ENCODE measurements at places on chromosomes 6 and 20.

DNA sequence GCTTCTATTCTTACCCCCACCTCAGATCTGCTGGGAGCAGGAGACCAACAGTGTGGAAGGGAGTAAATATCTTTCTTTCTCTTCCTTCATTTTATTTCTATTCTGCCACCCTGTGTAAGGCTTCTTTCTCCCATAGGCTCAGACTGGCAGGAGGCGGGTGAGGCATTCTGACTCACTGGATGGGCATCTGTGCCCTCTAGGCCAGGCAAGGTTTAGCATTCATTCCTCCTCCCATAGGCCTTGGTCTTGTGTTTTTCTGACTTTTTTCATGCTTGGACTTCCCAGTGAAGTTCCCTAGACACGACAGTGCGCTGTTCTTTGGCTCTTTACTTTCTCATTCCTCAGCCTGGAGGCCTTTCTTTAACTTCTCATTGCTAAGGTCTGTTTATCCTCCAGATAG, 235.2 kb downstream of the SYNE1 start:
- no peak for DNase-seq

DNA sequence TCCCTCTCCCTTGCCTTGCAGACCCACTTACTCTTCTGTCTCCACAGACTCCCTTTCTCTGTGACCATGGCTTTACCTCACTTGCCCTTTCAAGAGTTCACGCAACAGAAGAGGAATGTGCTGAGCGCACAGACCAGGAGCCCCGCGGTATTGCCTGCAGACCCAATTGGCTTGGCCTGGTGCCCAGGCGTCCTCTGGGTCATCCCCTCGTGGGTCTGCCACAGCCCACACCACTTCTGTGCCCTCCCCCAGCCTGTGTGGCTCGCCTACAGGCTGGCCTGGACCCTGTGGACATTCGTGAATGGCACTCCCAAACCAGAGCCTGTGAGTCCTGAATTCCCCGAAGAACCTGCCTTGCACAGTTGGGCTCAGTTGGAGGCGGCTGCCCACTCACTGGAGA, 15.3 kb upstream of the NINL start:
- DNase-seq: no peak

DNA sequence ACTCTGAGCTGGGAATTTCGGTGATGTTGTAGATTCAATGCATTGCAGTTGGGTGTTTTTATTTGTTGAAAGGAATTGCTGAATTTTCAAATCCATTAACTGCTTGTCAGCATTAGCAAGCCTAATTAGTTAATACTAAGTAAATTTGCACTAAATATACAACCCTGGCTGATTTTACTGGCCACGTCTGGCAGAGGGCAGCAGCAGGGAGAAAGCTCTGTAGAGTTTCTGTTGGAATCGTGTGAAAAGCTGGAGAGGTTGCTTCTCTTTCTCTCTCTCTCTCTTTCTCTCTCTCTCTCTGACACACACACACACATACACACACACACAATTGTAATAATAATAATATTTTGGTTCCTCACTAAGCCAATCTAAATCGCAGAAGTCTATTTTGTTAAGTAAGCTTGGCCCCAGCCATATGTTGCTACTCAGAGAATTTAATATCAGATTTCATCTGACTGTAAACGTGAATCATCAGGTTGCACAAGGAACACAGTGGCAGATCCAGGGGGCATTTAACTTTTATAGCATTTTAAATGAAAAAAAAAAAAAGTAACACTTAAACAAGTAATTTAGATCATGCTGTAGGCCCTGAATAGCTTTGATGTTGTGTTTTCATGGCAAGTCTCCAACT, 289.5 kb downstream of the ESR1 start:
- no peak for DNase-seq

GRCh38 chr20:37179683-37180524, 556 bp upstream of the MROH8 start:
- DNase-seq: peak; percentile 19

DNA sequence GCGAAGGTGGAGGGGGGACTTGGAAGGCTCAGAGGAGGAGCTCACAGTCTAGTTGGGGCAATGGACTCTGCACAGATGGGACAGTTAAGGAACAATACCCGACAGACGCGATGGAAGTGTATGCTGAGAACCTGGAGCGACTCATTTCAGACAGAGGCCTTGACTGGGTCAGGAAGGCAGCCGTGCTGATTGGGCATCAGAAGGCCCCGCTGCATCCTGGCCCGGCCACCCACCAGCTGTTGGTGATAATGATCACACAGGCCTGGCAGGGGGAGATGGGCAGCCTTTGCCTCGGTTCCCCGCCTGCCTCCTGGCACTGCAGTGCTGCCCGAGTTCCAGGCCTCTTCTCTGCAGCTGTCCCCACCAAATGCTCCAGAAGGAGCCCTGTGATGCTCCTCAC, 62.4 kb downstream of the MDGA1 start:
- no peak for DNase-seq

- DNase-seq: peak; percentile 63
Measured at GRCh38 chr6:46011188-46012085, 4.2 kb downstream of the CLIC5 start.

GRCh38 chr6:76381612-76382011, 309.1 kb upstream of the IMPG1 start:
- no peak for DNase-seq

DNA sequence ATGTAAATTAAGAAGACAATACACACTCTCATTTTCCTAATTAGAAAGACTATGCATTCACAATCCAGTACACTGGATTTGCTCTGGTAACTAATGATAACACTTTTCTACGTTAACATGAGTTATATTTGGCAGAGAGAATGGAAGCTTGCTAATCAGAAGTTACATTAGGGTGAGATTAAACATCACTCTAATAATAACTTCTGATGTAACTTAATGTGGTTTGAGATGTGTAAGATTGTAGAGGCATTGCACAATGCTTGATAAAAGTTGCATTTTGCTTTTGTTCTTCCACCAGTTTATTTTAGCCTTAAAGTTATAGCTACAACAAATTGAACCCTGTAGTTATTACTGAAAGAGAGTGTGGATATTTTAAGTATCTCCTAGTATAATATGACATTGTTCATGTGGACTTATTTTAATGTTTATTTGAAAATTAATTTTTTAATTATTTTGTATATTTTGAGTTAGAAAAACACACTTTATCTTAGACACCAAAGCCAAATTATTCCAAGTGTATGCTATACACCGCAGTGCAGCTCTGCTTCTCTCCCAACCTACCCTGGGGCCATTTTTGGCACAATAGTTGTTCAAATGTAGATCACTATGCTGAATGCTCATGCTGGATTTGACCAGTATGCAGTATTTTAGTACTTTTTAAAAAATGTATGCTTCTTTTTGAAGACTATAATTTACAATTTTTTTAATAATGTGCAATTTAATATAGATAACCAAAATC, 143.2 kb downstream of the SLC16A10 start:
- DNase-seq: no peak

- DNase-seq: no peak
Measured at GRCh38 chr20:63892402-63892801, 2.5 kb upstream of the DNAJC5 start.

- DNase-seq: no peak
Measured at GRCh38 chr20:63374504-63374903, 13.4 kb upstream of the CHRNA4 start.

GRCh38 chr6:108801366-108801765, 46.9 kb upstream of the ARMC2 start:
- no peak for DNase-seq

GRCh38 chr6:81766482-81767069, 14.1 kb upstream of the TENT5A start:
- no peak for DNase-seq

DNA sequence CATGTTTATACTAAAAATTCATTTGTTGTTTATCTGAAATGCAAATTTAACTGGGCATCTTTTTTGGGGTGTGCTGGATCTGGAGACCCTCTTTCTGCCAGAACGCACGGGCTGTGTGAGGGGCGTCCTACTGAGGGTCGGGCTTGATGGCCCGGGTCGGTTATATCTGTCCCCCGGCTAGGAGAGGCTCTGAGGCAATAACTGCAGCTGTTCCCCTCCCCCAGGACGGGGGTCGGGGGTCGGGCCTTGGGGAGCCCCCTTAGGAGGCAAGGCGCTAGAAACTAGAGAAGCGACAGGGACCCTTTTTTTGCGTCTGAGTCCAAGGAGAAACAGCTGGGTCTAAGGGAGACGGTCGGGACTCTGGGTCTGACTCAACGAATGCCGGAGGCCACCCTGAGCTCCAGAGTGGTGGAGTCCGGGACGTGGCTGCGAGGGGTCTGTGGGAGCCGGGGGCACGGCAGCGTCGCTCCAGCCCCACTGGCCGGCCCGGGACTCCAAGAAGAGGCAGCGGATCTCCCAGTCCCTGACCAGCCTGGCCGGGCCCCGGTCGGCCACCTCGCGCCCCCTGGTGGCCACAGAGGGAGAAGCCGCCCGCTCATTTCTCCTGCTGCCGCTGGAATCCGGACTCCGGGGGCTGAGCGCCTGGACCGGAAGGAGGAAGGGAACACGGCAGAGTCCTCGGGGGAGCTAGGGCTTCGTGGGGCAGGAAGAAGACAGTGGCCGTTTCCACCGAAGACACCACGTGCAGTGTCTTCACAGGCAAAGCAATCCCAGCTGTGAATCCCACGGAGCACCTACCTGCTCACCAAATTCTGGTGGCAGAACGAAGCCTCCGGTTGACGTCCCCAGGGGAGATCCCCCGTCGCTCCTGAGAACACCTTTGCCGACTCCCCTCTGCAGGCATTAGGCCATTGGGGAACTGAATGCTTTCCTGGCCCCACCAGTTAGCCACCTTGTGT, 24.0 kb upstream of the SCML4 start:
- peak; percentile 86 for DNase-seq

DNA sequence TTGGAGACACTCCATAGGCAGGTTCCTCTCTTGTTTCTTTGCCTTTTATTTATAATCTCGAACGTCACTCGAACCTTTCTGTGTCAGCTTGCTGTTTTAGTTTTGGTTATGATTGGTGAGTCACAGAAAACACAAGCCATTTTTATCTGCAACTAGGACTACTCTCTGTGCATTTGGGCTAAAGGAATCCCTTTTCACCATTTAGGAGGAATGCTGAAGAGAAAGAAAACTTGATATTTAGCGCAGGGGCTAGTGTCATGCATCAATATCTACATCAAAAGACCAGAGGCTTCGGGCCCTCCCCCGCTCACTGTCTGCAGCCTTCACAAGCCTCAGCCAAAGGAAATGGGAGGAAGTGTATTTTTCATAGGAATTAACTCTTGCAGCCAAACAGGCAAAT, 507.8 kb upstream of the CITED2 start:
- DNase-seq: no peak

- DNase-seq: no peak
Measured at GRCh38 chr6:43006251-43006650, 7.5 kb downstream of the MEA1 start.

DNA sequence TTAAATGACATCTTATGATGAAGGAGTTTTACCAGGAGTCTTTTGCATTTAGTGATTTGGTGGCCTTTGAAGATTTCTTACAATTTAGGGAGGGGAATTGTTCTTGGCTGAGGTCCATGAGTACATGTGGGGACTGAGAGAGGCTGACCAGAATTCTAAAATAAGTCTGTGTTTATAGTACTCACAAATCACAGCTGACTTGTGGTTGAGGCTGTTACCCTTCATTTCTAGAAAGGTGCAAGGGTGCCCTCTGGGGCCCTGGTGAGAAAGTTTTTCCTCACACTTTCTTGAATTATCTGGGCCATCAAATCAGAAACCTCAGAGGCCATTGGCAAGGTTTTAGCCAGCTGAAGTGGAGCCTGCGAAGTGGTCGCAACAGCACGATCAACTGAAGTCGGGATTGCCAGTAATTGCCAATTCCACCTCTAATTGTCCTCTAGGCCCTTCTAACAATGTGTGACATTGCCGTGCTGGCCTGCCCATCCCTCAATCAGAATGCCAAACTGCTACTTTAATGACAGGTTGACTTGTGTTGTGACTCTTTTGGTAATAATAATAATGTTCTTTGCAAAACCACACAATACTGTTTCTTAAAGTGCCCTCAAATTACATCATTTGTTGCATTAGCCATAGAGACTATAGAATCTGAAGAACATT, 221.6 kb downstream of the OGFRL1 start:
- DNase-seq: no peak

GRCh38 chr6:47670851-47671250, 27.5 kb upstream of the ADGRF4 start:
- DNase-seq: no peak

DNA sequence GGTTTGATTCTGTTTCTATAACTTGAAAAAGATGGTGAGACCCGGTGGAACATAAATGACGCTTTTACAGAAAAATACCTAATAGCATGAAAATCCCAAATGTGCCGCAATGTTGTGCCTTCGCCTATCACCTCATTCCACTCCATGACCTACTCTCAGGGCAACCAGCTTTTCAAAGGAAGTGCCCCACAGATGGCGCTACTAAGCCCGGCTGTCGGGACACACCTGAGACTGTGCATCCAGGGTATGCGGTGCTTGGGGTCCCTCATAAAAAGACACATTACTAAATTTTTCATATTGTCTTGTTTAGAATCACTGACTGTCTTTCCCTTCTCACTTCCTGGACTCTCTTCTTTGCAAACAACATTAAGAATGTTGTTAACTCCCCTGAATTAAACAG, 145.5 kb upstream of the RPS6KA2 start:
- DNase-seq: peak; percentile 10

- DNase-seq: no peak
Measured at GRCh38 chr20:62165762-62166399, 16.9 kb upstream of the MTG2 start.

- no peak for DNase-seq
Measured at GRCh38 chr20:11305406-11305805, 612.3 kb upstream of the BTBD3 start.

DNA sequence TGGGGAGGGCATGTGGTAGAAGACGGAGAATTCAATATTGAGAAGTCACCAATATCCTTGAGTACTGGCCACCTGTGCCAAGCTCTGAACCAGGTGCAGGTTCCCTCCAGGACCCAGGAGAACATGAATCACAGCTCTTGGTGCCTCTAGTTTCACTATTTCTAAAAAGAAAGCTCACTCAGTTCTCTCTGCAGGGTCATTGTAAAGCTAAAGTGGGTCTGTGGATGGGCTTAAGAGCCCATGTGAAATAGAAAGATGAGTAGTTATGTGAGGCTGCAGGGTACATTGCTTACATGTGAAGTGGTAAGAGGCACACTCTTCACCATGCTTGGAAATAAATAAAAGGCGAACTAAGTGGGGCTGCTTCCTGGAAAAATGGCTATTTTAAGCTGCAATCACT, 43.6 kb downstream of the ZNF831 start:
- DNase-seq: no peak

DNA sequence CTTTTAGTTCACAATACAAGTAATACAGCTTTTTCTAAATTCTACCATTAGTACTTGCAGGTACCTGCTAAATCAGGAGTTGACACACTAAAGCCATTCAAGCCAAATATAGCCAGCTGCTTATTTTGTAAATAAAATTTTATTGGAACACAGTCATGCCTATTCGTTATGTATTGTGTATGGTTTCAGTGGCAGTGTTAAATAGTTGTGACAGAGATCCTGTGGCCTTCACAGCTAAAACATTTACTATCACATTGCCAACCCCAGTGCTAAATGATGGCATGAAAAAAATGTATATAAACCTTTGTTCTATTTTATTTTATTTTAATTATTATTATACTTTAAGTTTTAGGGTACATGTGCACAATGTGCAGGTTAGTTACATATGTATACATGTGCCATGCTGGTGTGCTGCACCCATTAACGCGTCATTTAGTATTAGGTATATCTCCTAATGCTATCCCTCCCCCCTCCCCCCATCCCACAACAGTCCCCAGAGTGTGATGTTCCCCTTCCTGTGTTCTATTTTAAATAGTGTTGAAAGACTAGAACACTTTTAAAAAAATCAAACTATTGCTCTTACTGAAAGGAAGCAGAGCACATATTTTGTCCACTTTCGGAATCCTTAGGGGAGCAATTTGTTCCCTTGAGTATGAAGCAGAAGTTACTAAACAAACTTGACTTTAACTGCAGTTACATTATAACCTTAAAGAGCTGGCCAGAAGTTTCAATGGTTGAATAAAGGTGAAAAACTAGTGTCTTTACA, 115.7 kb downstream of the PRIM2 start:
- DNase-seq: no peak
